ENCODE measurements at places on chromosomes 12 and 14. TPM values are rescaled to one million over a fixed set of nuclear protein-coding genes. Genes with fewer than 3 reads are reported as not detected.

The RPS6KL1 gene
- 6.8 TPM for total RNA-seq

DNA sequence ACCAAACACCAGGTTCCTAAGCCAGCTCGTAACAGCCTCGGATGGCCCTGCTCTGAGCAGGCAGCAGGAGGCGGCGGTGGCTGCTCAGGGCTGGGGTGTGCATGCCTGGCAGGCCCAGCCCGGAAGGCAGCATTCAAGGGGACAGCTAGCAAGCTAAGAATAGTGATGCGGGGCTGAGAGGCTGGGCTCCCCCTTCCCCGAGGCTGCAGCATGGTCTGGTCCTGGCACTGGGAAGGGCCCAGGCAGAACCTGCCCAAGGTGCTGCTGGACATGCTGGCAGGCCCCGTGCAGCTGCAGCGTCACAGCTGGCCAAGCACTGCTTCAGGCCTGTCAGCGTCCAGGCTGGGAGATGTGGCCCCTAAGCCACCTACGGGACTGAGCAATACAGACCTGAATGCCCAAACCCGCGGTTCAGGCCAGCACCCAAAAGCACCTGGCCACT lies 26.4 kb upstream of the NUDT14 start:
- no peaks in the 10 kb centered on the region for H3K36me3 ChIP-seq
- H3K27ac ChIP-seq = no peak overlapping the region
- DNase-seq = no peak
- H3K27me3 ChIP-seq = peaks cover 2% of the 10 kb centered on the region
- H3K4me3 ChIP-seq = no peak overlapping the region
- H3K4me1 ChIP-seq = no peaks in the 10 kb centered on the region

The ANKS1B gene
- total RNA-seq = not detected

- H3K27me3 ChIP-seq = no peaks in the 10 kb centered on the region
- peaks cover 82% of the 10 kb centered on the region for H3K4me1 ChIP-seq
- H3K4me3 ChIP-seq = peak overlapping the region; percentile 69
- peaks cover 6% of the 10 kb centered on the region for H3K36me3 ChIP-seq
- peak overlapping the region; percentile 95 for H3K27ac ChIP-seq
- peak; percentile 93 for DNase-seq
These were observed 68.0 kb downstream of the CCDC88C start for GRCh38 chr14:91349481-91350074.

DNA sequence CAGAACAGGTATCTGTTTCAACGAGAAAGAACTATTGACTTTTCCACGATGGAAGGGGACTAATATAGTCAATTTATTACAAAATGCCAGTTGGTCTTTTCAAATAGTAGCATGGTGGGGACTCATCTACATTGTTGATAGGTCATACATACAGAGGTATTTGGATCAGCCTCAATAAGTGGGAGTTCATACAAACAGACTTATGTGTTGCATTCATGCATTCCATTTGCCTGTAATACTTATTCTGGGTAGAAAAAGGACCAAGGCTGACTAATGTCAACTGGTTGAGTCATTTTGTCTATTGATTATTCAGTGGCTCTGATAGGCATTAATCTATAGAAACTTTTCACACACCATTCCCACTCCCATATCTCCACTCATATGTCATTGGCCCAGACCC lies 41.5 kb upstream of the GLIPR1 start:
- no peak overlapping the region for H3K4me3 ChIP-seq
- peaks cover 14% of the 10 kb centered on the region for H3K27me3 ChIP-seq
- H3K27ac ChIP-seq = no peak overlapping the region
- DNase-seq = no peak

DNA sequence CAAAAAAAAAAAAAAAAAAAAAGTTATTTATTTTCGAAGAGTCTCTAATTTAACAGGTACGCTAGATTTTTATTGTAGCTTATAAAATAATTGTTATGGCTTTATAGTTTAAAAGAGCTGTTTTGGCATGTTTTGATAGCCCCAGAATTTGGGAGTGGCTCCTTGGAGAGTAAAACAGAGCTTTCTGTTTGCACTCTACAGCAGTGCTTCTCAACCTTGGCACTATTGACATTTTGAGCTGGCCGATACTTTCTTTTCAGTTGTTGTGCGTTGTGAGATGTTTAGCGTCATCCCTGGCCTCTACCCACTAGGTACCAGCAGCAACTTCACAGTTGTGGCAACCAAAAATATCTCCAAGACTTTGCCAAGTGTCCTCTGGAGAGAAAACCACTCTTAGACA lies 30.6 kb downstream of the PLBD1 start:
- no peak overlapping the region for H3K27ac ChIP-seq
- no peak for DNase-seq
- no peaks in the 10 kb centered on the region for H3K27me3 ChIP-seq
- H3K4me3 ChIP-seq = no peak overlapping the region

GRCh38 chr12:127830065-127830460 lies 436.9 kb upstream of the TMEM132C start:
- H3K4me3 ChIP-seq = no peak overlapping the region
- no peaks in the 10 kb centered on the region for H3K36me3 ChIP-seq
- no peaks in the 10 kb centered on the region for H3K4me1 ChIP-seq
- no peaks in the 10 kb centered on the region for H3K27me3 ChIP-seq

The LTBP2 gene
- total RNA-seq = 0.32 TPM

- no peak overlapping the region for H3K4me3 ChIP-seq
- no peaks in the 10 kb centered on the region for H3K36me3 ChIP-seq
- H3K4me1 ChIP-seq = no peaks in the 10 kb centered on the region
- H3K27me3 ChIP-seq = no peaks in the 10 kb centered on the region
These were observed 77.0 kb downstream of the STON2 start for GRCh38 chr14:81323093-81323492.

The IL22 gene
- not detected for total RNA-seq

The C3AR1 gene
- 0.25 TPM for total RNA-seq

- H3K27me3 ChIP-seq = no peaks in the 10 kb centered on the region
- DNase-seq = peak; percentile 48
- H3K27ac ChIP-seq = no peak overlapping the region
- no peak overlapping the region for H3K4me3 ChIP-seq
These were observed 1124.7 kb downstream of the FLRT2 start for GRCh38 chr14:86654558-86655184.

GRCh38 chr14:73365727-73366126 lies 92.6 kb downstream of the NUMB start:
- no peak overlapping the region for H3K27ac ChIP-seq
- H3K4me1 ChIP-seq = no peaks in the 10 kb centered on the region
- peaks cover 6% of the 10 kb centered on the region for H3K36me3 ChIP-seq
- H3K4me3 ChIP-seq = no peak overlapping the region
- DNase-seq = no peak
- no peaks in the 10 kb centered on the region for H3K27me3 ChIP-seq

- peaks cover 2% of the 10 kb centered on the region for H3K4me1 ChIP-seq
- H3K4me3 ChIP-seq = no peak overlapping the region
- H3K36me3 ChIP-seq = peaks cover 11% of the 10 kb centered on the region
These were observed 85.1 kb downstream of the DERA start for GRCh38 chr12:15996254-15996653.

GRCh38 chr14:76669770-76670169 lies 91.5 kb upstream of the VASH1 start:
- no peaks in the 10 kb centered on the region for H3K4me1 ChIP-seq
- no peak for DNase-seq
- no peak overlapping the region for H3K27ac ChIP-seq
- no peak overlapping the region for H3K4me3 ChIP-seq
- H3K36me3 ChIP-seq = no peaks in the 10 kb centered on the region

DNA sequence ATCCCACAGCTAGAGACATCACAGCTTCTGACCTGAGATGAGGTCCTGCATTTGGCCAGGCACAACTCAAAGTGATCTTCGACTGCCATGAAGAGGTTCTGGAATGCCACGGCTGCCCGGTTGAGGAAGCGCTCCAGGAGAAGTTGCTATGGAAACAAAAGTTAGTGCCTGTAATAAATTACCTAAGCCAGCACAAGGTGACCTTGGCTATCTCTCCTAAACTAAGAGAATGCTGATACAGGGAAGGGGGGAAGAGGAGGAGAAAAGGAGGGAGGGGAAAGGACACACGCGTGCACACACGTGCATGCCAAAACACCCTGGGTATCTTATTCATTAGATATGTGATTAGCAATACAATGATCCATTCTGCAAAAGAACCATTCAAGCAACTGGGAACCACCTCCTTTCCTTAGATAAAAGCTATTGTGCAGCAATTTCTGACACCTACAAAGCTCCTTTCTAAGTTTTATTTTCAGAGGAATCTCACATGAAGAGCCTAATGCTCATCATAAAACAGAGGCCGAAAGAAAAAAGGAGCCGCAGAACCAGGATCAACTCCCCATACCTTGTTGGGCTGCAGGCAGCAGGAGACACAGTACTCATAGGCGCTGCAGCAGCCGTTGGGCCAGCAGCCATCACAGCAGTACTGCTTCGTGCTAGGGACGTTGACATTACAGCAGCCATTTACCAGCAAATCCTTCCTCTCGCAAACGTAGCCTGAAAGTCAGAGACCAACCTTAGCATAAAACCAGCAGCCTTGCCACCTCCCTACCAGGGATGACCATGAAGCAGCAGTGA lies 17.9 kb downstream of the SPRING1 start:
- H3K4me1 ChIP-seq = peaks cover 14% of the 10 kb centered on the region
- no peak overlapping the region for H3K4me3 ChIP-seq
- H3K27me3 ChIP-seq = no peaks in the 10 kb centered on the region
- no peak overlapping the region for H3K27ac ChIP-seq
- H3K36me3 ChIP-seq = peaks cover 12% of the 10 kb centered on the region

The IFT43 gene
- 9.8 TPM for total RNA-seq

- no peak overlapping the region for H3K4me3 ChIP-seq
- no peak overlapping the region for H3K27ac ChIP-seq
- no peaks in the 10 kb centered on the region for H3K36me3 ChIP-seq
- no peak for DNase-seq
These were observed 1.2 kb downstream of the SRGAP1 start for GRCh38 chr12:63845726-63846125.

- peaks cover 35% of the 10 kb centered on the region for H3K4me1 ChIP-seq
- no peak overlapping the region for H3K27ac ChIP-seq
- H3K36me3 ChIP-seq = no peaks in the 10 kb centered on the region
- DNase-seq = peak; percentile 21
- no peaks in the 10 kb centered on the region for H3K27me3 ChIP-seq
- no peak overlapping the region for H3K4me3 ChIP-seq
These were observed 56.5 kb upstream of the CCND2 start for GRCh38 chr12:4217091-4217490.

The SLC7A7 gene
- 0.40 TPM for total RNA-seq

The RNASE7 gene
- not detected for total RNA-seq

- H3K36me3 ChIP-seq = no peaks in the 10 kb centered on the region
- H3K4me1 ChIP-seq = peaks cover 18% of the 10 kb centered on the region
- H3K27ac ChIP-seq = no peak within 1 kb of the TSS
- no peak for DNase-seq
- H3K4me3 ChIP-seq = peak within 1 kb of the TSS; percentile 37
These were observed at the start of gene NTF3 for GRCh38 chr12:5432011-5432400. NTF3 (plus strand) TSS chr12:5432108; CDS start chr12:5432325, 217 bp downstream.

DNA sequence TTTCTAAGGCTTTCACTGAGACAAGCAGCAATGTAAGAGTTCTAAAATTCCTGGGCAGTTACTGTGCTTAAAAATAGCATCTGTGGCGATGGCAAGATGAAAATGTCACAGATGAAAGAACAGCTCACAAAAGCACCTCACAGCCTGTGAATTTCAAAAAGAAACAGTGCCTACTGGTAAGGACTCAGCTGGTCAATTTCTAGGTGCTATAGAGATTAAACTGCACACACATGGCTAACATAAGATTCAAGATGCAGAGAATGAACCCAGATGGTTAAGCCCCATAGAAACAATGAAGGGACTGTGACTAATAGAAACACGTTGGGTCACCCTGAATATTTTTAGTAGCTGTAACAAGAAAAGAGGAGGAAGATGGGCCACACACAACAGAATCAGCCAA lies 12.0 kb upstream of the IL26 start:
- no peak overlapping the region for H3K27ac ChIP-seq
- no peak for DNase-seq
- H3K4me1 ChIP-seq = peaks cover 54% of the 10 kb centered on the region
- H3K4me3 ChIP-seq = no peak overlapping the region
- no peaks in the 10 kb centered on the region for H3K36me3 ChIP-seq

The MGST1 gene
- not detected for total RNA-seq

DNA sequence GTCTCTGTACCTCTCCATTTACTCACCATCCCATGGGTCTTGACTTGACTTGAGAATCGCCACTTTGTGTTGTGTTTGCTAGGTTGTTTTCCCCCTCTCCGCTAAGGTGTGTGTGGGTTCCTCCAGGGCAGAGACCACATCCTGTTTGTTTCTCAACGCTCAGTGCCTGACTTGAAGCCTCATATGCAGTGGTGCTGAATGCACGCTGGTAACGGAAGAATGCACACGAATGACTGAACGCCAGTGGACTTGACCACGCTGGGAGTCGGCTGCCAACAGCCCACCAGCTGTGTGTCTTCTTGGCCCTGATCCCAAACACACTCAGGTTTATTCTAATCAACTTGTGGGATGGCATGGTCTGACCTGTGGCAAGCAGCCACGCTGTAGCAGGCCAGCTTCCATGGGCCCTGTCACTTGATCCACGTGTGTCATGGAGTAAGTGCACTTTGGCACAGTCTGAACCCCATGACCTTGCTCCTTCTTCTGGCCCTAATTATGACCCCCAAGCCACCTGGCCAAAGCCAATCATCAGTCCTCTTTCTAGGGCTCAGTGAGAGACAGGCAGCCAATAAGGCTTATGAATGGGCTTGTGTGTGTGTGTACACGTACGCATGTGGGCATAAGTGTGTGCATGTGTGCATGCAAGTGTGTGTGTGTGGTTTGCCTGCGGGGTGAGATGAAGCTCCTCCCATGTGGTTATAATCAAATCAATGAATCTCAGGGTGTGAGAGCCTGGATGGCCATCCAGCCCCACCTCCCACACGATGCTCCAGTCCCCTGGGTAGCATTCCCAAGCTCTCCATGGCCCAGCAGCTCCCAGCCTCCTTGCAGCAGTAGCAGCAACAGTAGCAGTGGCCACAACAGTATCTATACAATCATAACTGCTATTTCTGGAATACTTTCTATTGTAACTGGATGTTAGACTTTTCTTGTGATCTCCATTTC lies 6.4 kb upstream of the TC2N start:
- no peaks in the 10 kb centered on the region for H3K36me3 ChIP-seq
- no peaks in the 10 kb centered on the region for H3K27me3 ChIP-seq
- H3K4me1 ChIP-seq = peaks cover 80% of the 10 kb centered on the region
- H3K4me3 ChIP-seq = peak overlapping the region; percentile 57
- peak; percentile 91 for DNase-seq

DNA sequence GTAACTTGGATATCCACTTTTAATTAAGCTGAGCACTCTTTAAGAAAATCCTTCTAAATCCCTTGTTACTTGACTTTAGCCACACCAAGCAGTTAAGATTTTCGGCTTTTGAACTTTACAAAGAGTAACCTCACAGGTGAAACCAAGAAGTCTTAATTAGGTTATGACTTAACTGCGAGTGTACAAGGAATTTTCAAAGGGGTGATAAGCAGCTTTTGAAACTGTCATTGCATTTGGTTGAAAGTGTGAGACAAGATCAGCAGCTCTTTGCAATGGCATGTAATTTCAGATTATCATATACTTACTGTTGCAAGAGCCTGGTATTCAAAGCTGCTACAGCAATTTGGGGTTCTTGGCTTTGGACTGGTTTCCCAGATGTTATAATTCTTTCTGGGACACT lies 137.5 kb downstream of the TMEM117 start:
- no peak for DNase-seq
- no peaks in the 10 kb centered on the region for H3K27me3 ChIP-seq
- H3K27ac ChIP-seq = no peak overlapping the region
- peaks cover 3% of the 10 kb centered on the region for H3K4me1 ChIP-seq
- H3K4me3 ChIP-seq = no peak overlapping the region
- peaks cover 19% of the 10 kb centered on the region for H3K36me3 ChIP-seq

Data from activated naive CD4-positive, alpha-beta T cell treated with anti-CD3 and anti-CD28 coated beads for 36 hours (primary cell).